ENCODE measurements at places on chromosomes 1 and 21.

DNA sequence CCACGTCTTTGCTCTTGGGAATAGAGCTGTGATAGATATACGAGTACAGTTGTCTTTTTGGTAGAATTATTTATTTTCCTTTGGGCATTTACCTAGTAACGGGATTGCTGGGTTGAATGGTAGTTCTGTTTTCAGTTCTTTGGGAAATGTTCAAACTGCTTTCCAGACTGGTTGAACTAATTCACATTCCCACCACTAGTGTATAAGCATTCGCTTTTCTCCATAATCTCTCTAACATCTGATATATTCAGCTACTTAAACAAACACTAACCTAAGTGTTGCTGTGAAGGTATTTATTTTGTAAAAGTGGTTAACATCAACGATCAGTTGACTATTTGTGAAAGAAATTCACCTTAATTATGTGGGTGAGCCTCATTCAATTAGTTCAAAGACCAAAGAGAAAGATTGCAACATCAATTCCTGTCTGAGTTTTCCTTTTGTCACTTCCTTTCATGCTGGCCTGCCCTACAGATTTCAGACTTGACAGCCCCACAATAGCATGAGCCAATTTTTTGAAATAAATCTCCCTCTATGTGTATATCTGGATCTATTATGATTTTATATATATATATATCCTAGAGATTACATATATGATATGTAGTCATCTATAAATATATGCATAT is 26.7 kb upstream of the DUSP10 start:
- no peak for DNase-seq

DNA sequence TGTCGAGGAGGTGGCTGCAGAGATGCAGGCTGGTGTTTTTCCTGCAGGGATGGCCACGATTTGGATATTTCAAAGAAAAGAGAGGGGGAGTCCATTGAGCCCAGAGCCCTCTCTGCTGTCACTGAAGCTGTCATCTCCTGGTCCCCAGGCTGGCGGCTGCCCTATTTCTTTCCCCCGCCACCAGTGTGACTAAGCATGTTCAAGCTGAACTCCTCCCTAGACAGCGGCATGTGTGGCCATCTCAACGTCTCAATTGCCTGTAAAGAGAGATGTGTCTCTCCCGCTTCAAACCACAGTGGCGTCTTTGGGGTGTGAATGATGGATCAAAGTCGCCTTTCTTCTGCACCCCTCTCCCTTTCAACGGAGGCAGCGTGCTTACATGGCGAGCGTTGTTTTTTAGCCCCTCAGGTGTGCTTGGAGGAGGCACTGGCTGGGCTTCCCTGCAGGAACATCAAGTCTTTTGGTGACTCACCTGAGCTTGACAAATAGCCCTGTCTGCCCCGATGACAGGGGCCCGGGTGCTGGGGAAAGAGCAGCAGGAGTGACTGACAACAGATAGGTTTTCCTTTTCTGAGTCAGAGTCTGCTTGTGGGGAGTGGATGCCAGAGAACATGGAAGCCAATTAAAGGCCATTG is 346.4 kb upstream of the AJAP1 start:
- no peak for DNase-seq

- DNase-seq, result no peak
These were observed 79.3 kb upstream of the PROX1 start for GRCh38 chr1:213908521-213908920.

DNA sequence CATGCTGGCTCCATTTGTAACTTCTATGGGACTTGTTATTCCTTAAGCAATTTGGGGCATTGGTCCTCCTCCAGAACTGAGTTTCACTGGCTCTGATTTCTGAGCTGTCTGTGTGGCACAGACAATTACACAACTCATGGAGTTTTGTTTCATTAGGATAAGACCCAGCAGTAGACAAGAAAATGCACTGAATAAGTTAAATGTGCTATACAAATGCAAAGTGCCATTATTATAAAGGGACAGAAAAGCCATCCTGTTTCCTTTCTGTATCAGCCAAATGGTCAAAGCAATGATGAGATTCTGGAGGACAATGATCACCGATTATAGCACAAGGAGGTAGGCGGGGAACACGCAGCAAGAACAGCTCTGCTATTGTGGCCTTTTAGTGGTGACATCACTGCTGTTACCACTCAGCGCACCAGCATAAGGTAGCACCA is 81.9 kb downstream of the CNIH3 start:
- no peak for DNase-seq

- DNase-seq, result peak; percentile 69
These were observed 20.1 kb upstream of the S100A10 start for GRCh38 chr1:152013664-152014237.

- no peak for DNase-seq
These were observed 105.1 kb downstream of the ITSN1 start for GRCh38 chr21:33747420-33747819.

DNA sequence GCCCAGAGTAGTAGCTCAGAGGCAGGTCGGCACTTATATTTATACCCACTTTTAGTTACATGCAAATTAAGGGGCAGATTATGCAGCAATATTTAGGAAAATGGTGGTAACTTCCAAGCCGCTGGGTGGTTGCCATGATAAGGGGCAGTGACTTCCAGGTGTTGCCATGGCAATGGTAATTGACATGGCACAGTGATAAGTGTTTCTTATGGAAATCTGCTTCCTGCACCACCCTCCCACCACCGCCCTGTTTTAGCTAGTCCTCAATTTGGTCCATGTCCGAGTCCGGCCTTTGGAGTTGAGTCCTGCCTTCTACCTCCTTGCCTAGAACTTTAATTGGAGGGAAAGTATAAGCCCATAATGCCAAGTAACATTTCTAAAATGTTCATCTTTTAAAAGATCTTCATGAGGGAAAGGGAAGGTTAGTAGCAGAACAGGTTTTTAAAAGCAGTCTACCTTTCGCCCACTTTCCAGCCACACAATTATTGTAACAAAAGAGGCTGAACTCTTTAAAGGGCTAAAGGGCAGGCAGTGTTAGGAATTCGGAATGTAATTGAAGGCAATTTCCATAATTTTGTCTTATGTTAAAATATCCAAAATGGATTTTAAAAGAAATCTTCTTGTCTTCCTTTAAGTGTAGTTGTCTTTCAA is 21.7 kb downstream of the ZBTB8B start:
- no peak for DNase-seq

DNA sequence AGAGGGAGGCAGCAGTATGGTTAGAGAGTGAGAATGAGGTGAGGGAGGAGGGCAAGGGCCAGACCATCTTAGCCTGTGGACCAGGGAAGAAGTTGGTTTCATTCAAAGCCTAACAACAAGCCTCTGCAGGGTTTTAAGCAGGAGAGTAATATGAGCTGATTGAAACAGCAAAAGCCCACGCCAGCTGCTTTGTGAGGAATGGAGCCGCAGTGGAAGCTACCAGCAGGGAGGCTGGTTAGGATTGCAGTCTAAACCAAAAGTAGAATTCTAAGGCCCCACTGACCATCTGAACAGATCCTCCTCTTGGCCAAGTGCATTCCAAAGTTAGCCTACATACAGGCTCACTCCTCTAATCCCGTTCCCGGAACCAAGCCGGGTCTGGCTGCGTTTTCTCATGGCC is 44.8 kb downstream of the OLFML3 start:
- DNase-seq, result no peak

DNA sequence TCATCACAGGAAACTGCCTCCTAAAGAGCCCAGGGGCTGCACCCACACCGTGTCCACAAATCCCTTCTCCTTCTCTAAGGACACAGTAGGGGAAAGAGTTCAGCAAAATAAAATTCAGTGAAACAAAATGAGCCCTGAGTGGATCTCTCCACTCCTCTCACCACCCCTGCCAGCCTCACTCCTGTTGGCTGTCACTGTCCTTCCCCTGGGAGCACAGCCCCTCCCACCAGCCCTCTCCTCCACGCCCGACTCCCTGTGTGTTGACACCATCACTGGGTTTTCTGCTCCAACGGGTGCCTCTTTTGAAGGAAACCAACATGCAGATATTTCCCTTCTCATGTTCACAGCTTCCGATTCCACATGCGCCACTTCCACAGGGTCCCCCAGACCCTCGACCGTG is 356.2 kb downstream of the AJAP1 start:
- DNase-seq, result no peak

DNA sequence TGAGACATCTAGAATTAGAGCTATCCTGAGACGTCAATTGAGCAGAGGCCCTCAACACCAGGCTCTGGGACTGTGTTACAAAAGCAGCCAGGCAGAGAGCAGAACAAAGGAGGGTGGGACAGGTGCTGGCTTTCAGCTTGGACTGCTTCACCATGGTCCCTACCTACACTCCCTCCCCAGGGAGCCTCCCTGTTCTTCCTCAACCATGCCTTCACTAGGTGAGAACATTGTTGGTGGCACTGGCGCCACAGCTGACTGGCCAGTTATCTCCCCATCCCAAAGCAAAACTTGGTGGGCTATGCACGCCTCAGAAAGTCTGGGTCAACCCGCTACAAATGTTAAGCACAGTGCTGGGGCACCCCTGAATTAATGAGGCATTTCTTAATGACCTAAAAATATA is 87.8 kb downstream of the NMNAT2 start:
- no peak for DNase-seq

DNA sequence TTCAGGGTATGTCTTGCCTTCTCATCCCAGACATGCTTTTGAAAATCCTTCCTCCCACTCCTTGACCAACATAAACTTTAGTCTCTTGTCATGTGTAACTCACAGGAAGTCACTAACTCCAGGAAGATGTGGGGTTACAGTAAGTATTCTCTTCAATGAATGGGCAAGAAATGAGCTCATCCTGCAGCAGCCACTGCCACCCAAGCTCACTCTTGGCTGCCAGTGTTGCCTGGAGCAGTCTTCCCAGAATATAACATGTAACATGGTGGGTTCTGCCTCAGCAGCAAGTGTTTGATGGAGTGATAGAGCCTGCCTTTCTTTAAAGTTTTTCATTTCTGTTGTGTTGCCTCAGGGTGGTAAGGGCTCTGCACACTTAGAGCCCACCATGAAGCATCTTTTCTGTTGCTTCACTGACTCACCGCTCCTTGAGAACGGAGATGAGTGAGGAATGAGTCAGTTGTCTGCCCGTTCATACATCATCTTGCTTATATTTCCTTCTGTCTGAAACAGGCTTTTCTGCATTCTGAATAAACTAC is 187.0 kb downstream of the TPR start:
- no peak for DNase-seq

DNA sequence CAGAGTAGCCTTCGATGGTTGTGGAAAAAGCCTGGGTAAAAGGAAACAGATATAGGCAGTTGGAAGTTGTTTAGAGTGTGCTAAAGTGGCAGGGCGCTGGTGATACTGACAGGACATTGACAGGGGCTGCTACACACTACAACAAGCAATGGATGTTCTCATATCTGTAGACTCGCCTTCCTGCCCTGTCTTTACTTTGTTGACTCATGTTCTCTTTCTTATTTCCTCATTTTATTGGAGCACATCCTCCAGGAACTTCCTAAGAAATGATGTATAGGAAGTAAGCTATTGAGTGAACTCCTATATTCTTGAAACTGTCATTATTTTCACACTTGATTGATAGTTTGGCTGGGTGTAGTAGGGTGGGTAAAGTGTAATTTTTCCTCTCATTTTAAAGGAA is 51.0 kb downstream of the C4BPA start:
- DNase-seq, result no peak

GRCh38 chr1:91745640-91746373 is 140.1 kb downstream of the TGFBR3 start:
- DNase-seq, result no peak

- DNase-seq, result no peak
These were observed 40.3 kb upstream of the THEM4 start for GRCh38 chr1:151949371-151950193.

DNA sequence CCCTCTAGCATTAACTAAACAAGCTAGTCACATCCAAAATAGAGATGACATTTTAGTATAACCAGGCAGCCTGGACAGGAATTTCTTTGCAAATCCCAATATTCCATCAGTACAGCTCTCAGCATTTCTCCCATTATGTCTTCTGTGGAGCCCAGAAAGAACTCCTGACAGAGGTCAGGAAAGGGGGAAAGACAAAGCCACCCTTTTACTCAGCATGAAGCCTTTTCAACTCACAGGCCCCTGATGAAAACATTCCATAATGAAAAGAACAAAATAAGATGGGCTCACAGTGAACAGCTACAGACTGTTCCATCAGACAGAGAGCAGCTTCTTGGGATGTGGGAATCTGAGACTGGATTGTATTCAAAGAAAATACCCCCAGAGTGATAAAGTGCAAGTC is 80.6 kb downstream of the TEX35 start:
- DNase-seq, result no peak

DNA sequence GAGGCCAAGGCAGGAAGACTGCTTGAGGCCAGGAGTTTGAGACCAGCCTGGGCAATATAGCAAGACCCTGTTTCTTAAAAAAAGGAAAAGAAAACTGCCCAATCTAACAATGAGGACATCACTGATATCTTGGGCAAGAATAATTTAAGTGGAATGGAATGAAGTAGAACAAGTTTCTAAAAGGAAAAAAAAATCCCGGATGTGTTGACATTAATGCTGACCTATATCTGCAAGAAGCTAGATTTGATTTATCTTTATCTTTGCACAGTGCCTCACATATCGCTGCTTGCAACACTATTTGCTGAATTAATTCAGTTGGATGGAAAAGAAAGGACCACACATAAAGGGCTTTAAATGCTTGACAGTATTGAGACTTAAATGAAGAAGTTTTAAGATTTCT is 27.8 kb downstream of the DIPK1A start:
- DNase-seq, result no peak

DNA sequence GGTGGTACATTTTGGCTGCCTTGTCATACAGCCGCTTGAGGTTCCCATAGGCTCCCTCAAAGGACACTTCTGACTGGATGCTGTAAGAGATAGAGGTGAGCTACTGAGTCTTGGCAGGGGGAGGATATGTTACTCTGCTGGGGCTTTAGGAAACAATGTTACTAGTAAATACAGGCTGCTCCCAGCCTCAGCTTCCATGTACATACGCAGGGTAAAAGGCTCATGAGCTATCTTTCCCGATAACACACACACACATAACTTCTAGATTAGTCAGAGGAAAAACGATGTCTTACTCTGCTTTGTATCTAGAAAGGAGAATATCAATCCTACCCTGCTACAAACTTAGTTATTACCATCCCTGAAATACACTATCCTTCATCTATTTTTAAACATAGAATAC is 14.3 kb downstream of the SMG5 start:
- DNase-seq, result no peak

DNA sequence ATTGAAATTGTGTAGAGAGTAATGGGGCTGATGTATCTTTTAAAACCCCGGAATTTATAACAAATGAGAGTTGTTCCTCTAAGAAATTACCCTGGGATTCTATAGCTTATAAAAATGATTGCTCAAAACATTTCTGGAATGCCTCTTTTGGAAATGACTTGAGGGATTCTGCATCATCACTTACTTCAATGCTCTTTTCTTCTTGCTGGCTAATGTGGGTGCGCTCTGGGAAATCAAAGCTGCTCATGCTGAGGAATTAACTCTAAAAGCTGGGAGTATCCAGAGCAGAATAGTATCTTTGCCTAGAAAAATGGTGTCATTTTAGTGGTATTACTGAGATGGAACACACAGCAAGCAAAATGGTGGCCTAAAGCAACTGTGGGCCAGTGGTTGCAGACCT is 23.0 kb upstream of the TBX15 start:
- DNase-seq, result no peak

Data from CD4-positive, CD25-positive, alpha-beta regulatory T cell (primary cell).